ENCODE measurements at places on chromosomes 6 and 20.

DNA sequence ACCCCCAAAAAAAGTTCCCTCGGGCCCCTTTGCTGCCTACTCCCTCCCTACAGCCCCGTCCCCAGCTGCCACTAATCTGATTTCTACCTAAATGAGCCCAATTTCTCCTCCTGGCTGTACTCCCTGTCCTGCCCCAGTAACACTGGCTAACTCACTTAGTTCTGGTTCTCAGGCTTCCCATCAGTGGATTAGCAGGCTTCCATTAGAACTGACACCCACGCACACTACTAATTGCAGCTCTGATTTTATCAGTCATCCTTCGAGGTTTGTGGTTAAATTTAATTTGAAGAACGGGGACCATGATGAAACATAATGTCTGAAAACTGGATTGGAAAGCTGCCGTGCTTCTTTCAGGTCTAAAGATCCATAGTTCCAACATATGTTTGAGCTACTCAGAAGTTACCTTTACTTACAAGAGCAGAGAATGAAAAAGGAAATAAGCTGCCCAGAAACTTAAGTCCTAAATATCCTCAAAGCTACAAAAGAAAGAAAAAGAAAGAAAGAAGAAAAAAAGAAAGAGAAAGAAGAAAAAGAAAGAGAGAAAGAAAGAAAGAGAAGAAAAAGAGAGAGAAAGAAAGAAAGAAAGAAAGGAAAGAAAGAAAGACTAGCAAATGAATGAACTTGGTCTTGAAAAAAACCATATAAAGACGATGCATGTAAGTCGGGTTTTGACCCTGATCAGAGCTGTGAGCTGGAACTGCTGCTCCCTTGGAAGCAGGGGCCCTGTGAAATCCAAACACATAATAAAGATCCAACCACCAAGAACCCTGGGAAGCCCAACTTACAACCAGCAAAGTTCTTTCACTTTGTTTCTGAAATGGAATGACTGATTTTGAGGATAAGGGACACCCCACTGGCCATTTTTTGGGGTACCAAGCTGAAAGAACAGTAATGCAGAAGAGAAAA lies 51.7 kb downstream of the CNKSR3 start:
- DNase-seq: no peak

DNA sequence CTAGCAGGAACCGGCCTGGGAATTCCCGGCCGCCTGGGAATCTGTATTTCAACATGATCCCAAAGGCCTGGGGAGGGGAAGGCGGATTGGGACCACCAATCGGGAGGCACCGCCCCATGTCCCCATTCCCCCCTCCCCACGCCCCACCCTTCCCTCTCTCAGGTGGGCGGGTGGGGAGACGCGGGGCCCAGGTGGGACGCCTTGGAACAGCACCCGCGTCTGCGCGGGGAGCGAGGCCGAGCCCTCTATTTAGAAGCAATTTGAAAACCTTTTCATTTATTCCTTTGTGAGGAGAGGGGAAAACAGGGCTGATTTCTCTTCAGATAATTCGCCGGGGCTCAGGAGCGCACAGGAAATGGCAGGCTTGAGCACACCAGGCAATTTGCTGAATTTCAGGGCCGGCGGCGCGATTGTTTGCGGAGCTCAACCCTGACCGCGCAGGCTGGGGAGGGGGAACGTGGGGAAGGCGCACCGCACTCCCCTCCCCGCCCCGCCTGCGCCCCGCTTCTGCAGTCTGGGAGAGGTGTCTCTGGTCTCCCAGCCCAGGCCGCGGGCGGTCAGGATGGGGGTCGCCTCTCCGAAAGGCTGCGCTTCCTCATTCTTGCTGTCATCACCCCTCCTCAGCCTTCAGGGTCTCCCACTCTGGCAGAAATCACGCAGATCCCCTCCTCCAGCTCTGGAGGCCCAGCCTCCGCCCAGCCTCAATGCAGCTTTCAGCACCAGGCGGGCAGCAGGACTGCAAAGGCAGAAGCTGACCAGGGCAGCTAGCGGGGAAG lies 170.0 kb downstream of the GRM4 start:
- DNase-seq: no peak

- DNase-seq: no peak
These were observed 26.1 kb upstream of the NHSL1 start for GRCh38 chr6:138525355-138525754.

GRCh38 chr20:35616465-35617396 lies 1.1 kb downstream of the SPAG4 start:
- no peak for DNase-seq

GRCh38 chr6:74074645-74075044 lies 378.6 kb downstream of the CD109 start:
- DNase-seq: no peak

GRCh38 chr20:35604449-35604747 lies 11.2 kb upstream of the SPAG4 start:
- no peak for DNase-seq

GRCh38 chr20:23873370-23874015 lies 6.1 kb downstream of the CST5 start:
- DNase-seq: no peak

- DNase-seq: no peak
These were observed 37.2 kb downstream of the SLC22A2 start for GRCh38 chr6:160221423-160221822.

GRCh38 chr20:58271606-58272351 lies 37.7 kb upstream of the RAB22A start:
- no peak for DNase-seq

GRCh38 chr20:62814060-62814708 lies 2.7 kb upstream of the COL9A3 start:
- no peak for DNase-seq

Data from stimulated activated CD8-positive, alpha-beta memory T cell treated with anti-CD3 and anti-CD28 coated beads, Interleukin-15, amount 100 ng/mL, for 4 hours (primary cell).